Omental fat pad (tissue), 4 donors: ENCODE measurements at places on chromosomes 2 and 18. TPM values are rescaled to one million over a fixed set of nuclear protein-coding genes. Genes with fewer than 3 reads are reported as not detected.

GRCh38 chr2:214774108-214774507 is 35.4 kb downstream of the BARD1 start:
- DNase-seq: no peak

- no peak for DNase-seq
Observed at GRCh38 chr2:24409700-24410556, 49.6 kb upstream of the ITSN2 start.

GRCh38 chr2:235052514-235053354 is 100.9 kb downstream of the SH3BP4 start:
- no peak for DNase-seq

DNA sequence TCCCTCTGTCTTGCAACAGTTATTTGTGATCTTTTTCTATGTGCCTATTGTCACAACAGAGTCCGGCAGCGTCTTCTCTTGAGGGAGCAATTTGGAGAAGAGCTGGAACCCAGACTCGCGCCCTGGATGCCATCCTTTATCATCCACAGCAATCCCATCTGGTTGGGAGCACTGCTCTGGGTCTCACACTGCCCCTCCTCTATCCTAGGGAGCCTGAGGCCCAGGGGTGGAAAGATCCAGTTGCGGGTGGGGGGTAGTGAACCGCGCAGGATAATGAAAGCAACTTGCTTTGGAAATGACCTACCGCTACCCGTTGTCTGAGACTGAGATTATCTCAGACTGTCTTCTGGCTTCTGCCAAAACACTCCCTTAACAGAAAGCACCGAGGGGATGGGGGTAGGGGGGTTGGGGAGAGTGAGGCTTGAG is 713 bp downstream of the WBP1 start:
- no peak for DNase-seq

GRCh38 chr18:76379226-76380126 is 115.6 kb downstream of the ZNF516 start:
- DNase-seq: no peak

DNA sequence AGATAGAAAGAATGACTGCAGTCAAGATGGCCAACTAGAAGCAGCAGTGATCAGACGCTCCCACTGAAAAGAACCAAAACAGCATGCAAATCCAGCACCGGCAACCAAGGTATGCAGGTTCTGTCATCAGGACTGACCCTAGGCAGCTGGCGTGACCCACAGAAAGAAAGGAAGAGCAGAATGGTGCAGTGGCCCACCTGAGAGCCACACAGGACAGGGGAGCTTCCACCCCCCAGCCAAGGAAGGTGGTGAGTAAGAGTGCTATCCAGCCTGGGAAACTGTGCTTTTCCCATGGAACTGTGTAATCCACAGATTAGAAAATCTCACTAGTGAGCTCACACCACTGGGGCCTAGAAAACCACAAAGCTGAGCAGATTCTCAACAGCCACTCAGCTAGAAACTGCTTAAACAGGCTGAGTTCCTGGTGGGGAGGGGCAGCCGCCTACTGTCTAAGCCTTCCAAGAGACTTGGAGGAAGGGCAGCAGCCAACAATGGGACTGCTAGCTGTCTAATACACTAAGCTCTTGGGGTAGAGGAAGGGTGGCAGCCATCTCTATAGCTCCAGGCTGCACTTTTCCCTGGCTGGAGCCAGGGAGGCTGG is 127.9 kb downstream of the EVA1A start:
- no peak for DNase-seq

GRCh38 chr2:44778221-44778654 is 163.3 kb upstream of the SIX3 start:
- no peak for DNase-seq

DNA sequence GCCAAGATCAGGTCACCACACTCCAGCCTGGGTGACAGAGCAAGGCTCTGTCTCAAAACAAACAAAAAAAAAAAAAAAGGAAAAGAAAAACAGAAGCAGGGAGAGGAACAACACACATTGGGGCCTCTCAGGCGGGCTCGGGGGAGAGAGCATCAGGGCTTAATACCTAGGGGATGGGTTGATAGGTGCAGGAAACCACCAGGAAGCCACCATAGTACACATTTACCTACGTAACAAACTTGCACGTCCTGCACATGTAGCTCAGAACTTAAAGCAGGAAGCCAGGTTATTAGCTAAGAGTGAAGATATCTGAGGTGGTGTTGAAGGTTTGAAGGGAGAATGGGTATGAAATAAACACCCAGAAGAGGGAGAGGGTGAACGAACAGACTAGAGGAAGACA is 81.0 kb upstream of the PMAIP1 start:
- no peak for DNase-seq

DNA sequence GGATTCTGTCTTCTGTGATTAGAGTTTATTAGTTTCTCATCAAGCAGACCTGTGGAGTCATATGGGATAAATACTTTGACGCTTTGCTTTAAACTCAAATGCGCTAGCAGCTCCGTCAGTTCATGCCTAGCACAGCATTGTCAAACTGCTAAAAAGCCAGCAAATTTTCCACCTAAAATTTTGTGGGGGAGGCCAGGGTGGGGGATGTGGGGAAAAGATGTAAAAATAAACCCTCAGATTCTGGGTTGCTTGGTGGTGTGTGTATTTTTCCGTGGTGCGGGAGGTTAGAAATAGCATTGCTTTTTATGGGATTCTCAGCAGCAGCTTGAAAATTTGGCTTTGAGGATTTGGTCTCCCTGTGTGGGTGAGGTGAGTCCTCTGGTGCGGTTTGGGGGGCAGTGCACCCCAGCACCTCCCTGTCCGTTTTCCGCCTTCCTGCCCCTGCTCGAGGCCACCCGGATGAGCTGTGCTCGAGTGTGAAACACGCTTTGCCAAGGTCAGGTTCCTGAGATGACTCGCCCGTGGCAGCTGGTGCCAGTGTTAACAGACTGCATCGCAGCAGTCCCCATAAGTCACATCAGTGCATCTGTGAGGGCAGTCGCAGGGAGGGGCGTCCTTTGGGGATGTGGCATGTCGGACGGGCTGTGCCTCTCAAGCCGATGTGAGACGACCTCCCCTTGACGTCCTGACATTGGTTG is 65.9 kb downstream of the LDLRAD4 start:
- no peak for DNase-seq

GRCh38 chr18:61064911-61065310 is 268.3 kb upstream of the CDH20 start:
- no peak for DNase-seq

DNA sequence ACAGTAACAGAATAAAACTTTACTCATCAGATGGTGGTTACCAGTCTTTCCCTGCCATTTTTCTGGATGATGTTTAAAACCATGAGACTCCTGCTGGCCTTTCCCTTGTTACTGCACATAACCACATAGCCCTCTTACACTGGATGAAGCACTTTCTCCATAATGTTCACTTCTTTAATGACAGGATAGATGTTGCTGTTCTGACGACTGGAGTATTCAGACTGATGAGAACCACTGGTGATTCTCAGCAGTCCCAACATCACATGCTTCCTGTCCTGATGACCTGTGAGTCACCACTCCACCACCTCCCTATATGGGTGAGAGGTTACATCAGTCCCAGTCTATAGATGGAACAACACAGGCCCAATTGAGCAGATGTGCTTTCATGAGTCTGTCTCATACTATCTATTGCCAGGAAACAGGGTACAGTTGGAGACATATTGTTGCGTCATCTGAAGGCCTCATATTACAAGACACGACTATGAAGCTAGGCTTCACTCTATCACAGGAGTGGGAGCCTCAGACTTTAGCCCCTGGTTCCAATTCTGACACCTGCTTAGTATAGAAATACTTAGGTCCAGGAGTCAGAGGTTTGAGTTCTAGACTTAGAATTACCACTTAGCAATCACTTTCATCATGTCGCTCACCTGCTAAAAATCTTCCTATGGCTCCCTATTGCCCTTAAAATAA is 145.7 kb upstream of the KLF7 start:
- no peak for DNase-seq

DNA sequence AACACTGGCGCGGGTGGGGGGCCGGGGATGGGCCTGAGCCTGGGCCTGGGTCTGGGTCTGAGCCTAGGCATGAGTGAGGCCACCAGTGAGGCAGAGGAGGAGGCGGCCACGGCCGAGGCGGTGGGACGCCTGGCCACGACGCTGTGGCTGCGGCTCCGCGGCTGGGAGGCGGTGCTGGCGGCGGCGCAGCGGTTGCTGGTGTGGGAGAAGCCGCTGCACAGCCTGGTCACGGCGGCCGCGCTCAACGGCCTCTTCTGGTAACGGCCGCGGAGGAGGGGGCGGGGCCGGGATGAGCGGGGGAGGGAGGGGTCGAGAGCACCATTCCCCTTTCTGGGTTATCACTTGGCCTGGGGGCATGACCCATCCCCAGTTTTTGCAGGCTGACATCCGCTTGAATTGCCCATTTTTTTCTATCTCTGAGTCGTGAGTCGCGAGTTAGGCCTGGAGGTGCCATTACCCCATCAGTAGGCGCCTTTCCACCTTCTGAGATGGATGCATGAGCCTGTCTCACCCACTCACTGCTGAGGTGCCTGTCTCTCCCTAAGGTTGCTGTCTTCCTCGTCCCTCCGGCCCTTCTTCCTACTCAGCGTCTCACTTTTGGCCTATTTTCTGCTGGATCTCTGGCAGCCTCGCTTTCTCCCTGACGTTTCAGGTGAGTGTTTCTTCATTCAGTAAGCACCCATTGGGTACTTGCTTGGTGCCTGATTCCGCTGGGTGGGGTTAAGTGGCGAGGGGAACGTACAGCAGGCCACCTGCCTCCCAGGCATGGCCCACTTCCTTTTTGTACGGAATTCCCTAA is 501 bp downstream of the RETREG2 start:
- DNase-seq: peak; percentile 46

DNA sequence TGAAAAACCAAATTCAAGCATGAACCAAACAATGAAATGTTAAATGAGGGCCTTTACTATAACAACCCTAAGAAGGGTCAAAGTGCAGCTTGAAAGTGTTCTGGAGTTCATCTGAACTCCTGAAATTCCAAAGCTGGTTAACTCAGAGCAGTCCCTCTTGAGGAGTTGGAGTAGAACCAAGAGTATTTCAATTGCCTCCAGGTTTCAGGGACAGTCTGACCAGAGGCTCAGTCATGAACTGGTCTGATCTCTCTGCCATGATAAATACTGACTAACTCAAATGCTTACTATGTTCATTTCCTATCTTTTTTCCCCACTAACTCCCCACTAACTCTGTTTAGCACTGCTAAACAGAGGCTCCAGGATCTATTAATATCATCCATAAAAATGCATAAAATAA is 2.7 kb downstream of the STARD7 start:
- DNase-seq: no peak

DNA sequence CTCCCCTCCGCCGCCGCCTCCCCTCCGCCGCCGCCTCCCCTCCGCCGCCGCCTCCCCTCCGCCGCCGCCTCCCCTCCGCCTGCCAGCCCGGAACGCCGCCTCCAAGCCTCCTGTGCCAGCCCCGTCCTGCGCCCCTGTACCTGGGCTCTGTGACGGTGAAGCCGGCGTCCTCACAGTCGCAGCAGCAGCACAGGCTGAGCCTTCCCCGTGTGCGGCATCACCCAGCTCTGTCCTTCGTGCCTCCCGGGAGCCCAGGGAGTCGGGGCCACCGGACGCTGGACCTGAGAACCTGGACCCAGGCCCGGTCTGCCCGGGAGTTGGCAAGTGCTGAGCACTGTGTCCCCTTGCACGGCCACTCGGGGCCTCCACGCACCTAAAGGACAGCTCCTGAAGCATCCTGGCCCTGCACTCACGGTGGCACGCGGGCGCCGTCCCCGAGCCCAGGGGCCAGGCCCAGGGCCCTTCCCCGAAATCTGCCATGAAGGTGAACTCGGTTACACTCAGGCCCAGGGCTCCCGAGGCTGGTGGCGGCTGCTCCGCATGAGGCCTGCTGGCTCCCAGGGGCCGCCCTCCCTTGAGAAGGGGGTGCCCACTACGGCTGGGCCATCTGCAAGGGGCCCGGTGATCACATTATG is 32.9 kb downstream of the RTP5 start:
- no peak for DNase-seq

DNA sequence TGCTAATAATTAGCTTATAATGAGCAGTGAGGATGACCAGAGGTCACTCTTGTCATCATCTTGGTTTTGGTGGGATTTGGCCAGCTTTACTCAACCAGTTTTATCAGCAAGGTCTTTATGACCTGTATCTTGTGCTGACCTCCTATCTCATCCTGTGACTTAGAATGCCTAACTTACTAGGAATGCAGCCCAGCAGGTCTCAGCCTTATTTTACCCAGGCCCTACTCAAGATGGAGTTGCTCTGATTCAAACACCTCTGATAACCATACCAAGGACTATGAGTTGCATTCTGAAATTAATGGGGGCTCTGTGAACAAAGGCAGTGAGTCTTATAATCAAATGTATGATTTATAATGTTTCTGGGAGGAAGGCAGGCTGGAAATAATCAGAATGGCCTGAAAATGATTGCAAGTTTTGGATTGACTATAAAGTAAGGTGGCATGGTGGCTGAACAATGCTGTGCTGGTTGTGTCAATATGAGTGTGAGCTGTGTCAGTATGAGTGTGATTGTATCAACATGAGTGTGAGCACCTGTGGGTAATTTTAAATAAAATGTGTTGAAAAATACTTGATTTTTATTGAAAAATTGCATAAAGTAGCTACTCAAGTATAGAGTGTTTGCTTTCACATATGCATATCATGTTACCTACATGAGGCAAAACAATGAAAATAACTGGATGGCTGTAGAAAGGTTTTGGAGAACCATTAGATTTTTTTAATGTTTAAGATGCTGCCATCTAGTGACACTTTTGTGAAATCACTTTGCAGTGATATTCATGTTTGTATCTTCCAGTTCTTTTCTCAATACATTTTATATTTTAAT is 103.0 kb downstream of the KYNU start:
- DNase-seq: no peak

DNA sequence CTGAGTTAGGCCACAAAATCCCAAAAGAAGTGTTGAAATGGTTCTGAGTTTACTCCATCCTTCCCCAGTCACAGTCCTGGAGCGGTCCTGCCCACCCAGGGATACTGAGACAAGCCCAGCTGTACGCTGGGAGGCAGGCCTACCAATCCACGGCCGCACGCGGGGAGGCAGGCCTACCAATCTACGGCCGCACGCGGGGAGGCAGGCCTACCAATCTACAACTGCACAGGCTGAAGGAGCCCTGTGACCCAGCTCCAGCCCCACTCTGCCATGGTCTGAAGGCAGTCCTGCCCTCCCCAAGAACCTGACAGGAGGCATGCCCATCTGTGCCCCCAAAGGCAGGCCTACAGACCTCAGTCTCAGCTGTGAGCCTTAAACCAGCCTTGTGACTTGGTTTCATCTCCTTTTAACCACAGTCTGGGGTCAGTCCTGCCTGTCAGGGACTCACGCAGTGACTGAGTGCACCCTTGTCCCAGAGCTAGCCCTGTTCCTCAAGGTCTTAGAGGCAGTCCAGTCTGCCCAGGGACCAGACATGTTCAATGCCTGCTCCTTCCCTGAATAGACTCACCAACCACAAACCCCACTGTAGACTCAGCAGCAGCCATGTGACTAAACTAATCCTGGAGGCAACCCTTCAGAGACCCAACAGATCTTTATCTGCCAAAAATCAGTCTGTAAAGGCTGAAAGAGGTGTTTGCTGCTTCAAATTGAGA is 36.8 kb downstream of the GPC1 start:
- no peak for DNase-seq

The CD226 gene
- 2.8 TPM for total RNA-seq

The CFC1 gene
- not detected for total RNA-seq

The MPHOSPH10 gene
- 38.2 TPM for total RNA-seq

The OTOS gene
- not detected for total RNA-seq

The ATP8B1 gene
- 8.0 TPM for total RNA-seq

The GALNT3 gene
- total RNA-seq: 2.1 TPM

The RFTN2 gene
- total RNA-seq: 5.3 TPM

The RAB1A gene
- total RNA-seq: 120 TPM

The CAPN14 gene
- total RNA-seq: not detected

The MOGAT1 gene
- total RNA-seq: 2.4 TPM
